Activated naive CD8-positive, alpha-beta T cell treated with anti-CD3 and anti-CD28 coated beads, Interleukin-2, amount 10 ng/mL, durations not matched to agents 7 days and 5 days (primary cell): ENCODE measurements at places on chromosomes 5 and 9.

- no peak for DNase-seq
Observed at GRCh38 chr5:5584236-5584745, 161.8 kb downstream of the ICE1 start.

- no peak for DNase-seq
Observed at GRCh38 chr5:130801963-130802362, 363.1 kb downstream of the HINT1 start.

GRCh38 chr9:104850786-104851545 is 77.0 kb downstream of the ABCA1 start:
- no peak for DNase-seq

DNA sequence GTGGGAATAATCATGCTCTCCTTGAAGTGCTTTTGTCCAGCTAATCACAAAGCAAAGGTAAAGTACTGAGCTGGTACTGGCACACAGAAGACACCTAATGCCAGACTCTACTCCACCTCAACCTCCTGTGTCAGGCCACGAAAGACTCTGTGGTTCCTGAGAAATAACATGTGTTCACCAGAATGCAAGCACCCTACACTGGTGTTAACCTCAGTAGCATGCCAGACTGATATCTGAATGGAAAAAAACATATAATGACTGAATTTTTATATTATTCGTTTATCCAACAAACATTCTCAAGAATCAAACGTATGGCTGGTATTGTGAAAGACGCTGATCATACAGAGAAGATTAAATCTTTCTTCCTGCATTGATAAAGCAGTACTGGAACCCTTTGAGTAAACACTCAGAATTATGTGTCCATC is 97.1 kb upstream of the IFNE start:
- no peak for DNase-seq

GRCh38 chr5:173969167-173970049 is 19.6 kb upstream of the C5orf47 start:
- no peak for DNase-seq
